ENCODE measurements at places on chromosomes 11 and 22. TPM values are rescaled to one million over a fixed set of nuclear protein-coding genes. Genes with fewer than 3 reads are reported as not detected.

The TBX10 gene
- not detected for total RNA-seq

The CSTPP1 gene
- total RNA-seq = 16.6 TPM

The PATE2 gene
- total RNA-seq = not detected

The RIC8A gene
- total RNA-seq = 102 TPM

The LARGE2 gene
- total RNA-seq = not detected

The C22orf42 gene
- total RNA-seq = not detected

The TEAD1 gene
- 112 TPM for total RNA-seq

The PLA2G3 gene
- not detected for total RNA-seq

The SHISA8 gene
- not detected for total RNA-seq

The OR2AG1 gene
- not detected for total RNA-seq

The GRAMD1B gene
- total RNA-seq = 1.4 TPM

The PCF11 gene
- 19.2 TPM for total RNA-seq

The SPA17 gene
- total RNA-seq = not detected

The ANO3 gene
- total RNA-seq = 8.2 TPM

The SESN3 gene
- total RNA-seq = 15.1 TPM

The PACSIN3 gene
- total RNA-seq = 32.7 TPM

The GLB1L2 gene
- total RNA-seq = 1.7 TPM

The SCUBE1 gene
- 2.9 TPM for total RNA-seq

The ZNF70 gene
- total RNA-seq = 5.2 TPM

The SOX10 gene
- total RNA-seq = 23.0 TPM

The MPZL2 gene
- 53.0 TPM for total RNA-seq

The CASP5 gene
- total RNA-seq = not detected

Measured in ascending aorta (tissue), 2 donors.